ENCODE measurements at places on chromosomes 4 and X.
A peak's percentile ranks its signal among the peaks of the same experiment; 100 is the strongest.

DNA sequence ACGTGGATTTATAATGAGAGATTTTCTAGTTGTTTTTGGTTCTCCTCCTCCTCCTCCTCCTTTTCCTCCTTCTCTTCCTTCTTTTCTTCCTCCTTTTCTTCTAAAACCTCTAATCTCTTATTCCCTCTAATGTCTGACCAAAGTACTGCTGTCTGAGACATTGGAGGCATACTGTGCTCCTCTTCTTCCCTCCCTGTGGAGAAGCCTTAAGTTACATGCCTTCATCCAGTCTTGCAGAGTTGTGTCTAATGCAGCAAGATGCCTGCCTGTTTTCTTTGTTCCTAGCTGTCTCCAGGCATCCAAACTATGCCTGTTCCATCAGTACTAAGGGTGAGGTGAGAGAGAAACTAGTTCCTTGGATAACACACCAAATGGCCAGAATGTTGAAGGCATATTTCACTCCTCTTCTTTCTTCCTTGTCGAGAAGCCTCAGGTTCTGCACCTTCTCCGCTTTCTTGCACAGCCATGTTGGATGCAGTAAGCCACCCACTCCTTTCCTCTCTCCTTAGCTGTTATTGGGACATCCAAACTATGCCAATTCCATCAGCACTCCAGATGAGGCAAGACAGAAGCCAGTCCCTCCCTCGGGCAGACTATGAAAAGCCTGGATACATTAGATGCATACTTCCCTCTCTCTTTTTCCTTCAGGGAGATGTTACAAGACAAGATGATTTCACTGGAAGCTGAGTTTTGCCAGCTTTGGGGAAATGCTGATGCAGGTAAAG lies 285.7 kb upstream of the TRAM1L1 start:
- DNase-seq, result no peak

GRCh38 chrX:79036157-79036880 lies 91.1 kb downstream of the P2RY10 start:
- no peak for DNase-seq

- DNase-seq, result no peak
These were observed 128.0 kb downstream of the AFAP1 start for GRCh38 chr4:7811536-7812191.

GRCh38 chr4:146105464-146105863 lies 70.1 kb upstream of the LSM6 start:
- DNase-seq, result no peak

DNA sequence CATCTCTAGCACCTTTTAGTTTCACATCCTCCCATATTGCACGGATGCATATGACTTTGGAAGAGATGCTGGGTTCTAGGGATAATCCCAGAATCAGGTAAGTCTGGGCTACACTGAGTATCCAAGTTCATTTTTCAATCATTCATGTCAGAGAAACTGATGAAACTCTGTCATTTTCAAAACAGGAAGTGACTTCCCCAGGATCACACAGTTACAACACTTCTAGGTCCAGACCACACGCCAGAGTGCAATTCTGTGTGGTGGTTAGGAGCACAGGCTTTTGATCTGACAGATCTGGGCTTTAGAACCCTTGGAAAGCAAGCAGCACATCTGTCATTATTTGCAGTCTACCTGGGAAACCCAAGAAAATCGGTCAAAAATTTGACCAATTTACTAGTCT lies 52.1 kb upstream of the CDKN2AIP start:
- DNase-seq, result no peak

DNA sequence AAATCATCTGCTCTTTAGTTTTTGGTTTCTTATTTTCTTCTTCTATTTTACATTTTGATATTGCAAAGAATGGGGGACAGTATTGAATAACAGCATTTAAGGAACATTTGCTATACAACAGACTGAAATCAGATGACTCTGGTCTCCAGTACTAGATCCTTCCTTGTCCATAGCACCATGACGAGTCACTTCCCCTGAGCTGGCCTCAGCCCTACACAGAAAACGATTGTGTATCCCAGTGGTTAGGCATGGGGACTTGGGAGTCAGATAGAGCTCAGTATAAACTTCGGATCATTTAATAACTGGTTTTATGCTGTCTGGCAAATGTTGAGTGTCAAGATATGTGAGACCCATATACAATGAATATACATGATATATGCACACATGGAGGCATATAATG lies 44.7 kb upstream of the BEX4 start:
- DNase-seq, result no peak

- no peak for DNase-seq
These were observed 78.1 kb upstream of the FSTL5 start for GRCh38 chr4:162241857-162242256.

DNA sequence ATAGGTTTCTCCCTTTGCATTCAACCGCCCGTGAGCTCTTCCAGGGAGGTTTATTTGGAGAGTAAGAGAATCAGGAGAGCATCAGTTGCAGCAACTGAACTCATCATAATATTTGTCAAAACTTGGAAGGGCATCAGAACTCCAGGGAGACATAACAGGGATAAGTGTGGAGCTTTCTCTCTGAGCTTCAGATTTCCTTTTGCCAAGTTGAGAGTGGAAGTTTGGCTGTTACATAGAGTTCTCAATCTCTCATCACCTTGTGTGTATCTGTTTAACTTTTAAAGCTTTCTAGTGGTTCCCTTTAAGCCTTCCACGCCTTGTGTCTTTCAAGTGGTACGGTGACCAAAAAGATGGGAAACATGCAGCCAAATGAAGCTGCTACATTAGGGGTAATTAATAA lies 18.8 kb downstream of the BMP3 start:
- no peak for DNase-seq

DNA sequence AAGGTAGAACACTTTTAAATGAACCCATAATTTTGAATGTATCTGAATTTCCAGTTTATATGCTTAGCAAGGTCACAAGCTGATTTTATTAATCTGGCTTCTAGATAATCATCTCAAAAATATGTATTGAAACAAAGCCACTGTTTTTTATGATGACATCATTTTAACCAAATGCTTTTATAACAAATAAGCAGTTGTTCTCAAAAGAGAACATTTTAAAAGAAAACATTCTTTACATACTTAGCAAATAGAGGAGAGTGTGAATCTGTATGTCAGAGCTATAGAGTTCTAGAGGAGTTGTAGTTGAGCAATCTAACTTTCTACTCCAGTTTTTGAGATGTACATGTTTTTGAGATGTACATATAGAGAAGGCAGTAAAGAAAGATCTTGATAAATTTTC lies 42.5 kb downstream of the LAMP2 start:
- no peak for DNase-seq

DNA sequence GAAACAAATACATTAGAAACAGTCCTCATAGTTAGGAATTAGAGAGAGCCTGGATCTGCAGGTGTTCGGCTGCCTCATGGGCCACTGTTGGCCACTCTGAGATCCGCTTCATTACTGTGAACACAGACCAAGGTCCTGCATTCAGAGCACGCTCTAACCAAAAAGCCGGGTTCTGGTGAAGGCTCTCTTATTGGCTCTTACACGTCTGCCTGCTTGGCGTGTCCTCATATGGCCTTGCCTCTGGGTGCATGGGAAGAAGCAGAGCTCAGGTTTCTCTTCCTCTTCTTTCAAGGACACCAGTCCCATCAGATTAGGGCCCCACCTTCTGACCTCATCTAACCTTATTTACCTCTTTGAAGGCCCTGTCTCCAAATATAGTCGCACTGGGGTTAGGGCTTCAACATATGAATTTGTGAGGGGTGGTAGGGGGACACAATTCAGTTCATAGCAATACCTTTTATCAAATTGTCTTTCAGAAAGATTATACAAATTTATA lies 37.1 kb upstream of the ELF2 start:
- no peak for DNase-seq

- no peak for DNase-seq
These were observed 149.4 kb downstream of the FAT4 start for GRCh38 chr4:125464146-125464545.

GRCh38 chr4:6891436-6892170 lies 18.0 kb upstream of the TBC1D14 start:
- DNase-seq, result no peak

- no peak for DNase-seq
These were observed 26.5 kb downstream of the CD40LG start for GRCh38 chrX:136674270-136674985.

DNA sequence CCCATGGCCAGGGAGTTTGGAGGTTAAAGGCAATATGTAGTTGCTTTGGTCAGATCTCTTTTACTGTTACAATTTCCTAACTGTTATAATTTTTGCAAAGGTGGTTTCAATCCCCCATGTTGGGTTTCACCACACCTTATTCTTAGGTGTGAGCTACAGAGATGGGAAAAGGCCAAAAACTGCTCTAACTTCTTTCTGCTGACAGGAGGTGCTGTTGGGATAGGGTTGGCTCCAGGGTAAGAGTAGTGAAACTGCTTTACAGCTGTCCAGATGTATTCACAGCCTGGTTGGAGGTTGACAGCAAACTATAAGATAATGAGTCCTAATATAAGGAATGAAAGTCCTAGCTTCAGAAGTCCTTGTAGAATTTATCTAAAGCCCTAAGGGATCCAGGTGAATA lies 181.3 kb upstream of the TEX13D start:
- DNase-seq, result no peak

DNA sequence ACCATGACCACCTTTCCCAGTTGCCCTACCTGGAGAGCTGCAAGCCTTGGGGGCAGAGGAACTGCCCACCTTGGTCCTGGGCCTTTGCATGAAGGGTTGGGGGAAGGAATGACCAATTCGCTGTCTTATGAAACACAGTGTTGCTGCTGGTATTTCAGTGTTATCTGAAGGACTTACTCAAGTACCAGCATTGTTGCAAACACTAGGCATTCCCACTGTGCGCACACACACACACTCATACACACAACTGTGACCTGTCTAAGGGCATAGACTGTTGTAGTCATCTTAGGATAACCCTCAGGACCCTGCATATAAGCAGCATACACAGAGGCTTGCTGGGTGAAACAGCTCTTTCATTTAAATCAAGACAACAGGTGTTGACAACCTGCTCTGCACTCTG lies 210.9 kb downstream of the EVC2 start:
- no peak for DNase-seq

GRCh38 chrX:132119821-132120515 lies 7.9 kb downstream of the FRMD7 start:
- DNase-seq, result no peak

GRCh38 chr4:78612398-78613178 lies 61.0 kb downstream of the ANXA3 start:
- no peak for DNase-seq

GRCh38 chr4:165288226-165288625 lies 39.2 kb upstream of the MSMO1 start:
- no peak for DNase-seq

GRCh38 chr4:33751050-33751449 lies 2493.3 kb downstream of the ARAP2 start:
- no peak for DNase-seq

GRCh38 chr4:1399508-1400190 lies 6.6 kb downstream of the NKX1-1 start:
- no peak for DNase-seq

DNA sequence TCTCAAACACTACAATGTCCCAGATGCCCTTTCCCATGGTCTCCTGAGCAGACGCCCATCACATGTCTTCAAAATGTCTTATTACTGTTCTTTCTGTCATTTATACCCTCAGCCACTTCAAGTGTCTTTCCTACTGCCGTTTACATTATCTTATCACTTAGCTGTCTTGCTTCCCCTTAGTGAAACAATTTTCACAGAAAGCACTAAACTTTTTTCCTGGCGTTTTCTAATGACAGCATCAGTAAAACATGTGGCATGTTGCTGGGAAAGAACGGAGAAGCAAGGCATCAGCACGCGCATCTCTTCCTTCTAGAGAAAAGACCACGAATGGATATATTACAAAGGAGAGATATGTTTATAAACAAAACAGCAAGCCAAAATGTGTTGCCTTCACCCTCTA lies 189.7 kb upstream of the SLIT2 start:
- no peak for DNase-seq

GRCh38 chrX:153400146-153401132 lies 711 bp downstream of the PNMA6E start:
- no peak for DNase-seq

DNA sequence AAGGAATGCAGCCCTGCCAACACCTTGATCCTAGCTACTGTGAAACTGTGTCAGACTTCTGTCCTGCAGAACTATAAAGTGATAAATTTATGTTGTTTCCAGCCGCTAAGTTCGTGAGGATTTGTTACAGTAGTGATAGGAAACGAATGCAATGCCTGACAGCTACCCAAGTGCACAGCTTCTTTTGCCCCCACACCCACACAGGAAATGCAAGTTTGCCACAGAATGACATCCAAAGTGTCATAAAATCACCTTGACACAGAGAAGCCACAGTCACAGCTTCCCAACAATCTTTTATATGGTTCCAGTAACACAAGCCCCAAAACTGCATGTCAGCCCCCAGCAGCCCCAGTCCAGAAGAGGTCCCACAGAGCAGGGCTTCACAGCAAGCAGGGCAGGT lies 216.9 kb upstream of the S100G start:
- no peak for DNase-seq

DNA sequence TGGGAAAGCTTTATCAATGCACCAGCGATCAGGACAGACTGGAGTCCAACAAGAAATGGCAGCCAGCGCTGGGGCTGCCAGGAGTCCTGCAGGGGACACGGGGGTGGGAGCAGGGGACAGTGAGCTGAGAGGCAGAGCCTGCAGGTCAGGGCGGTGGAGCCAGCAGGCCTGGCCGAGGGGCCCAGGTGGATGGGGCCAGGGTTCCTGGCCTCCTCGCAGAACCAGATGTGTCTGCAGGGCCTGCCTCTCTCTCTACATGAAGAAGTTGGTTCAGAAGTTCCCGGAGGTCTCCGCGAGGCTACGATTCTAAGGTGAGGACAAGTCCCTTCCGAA lies 63.6 kb downstream of the CPZ start:
- no peak for DNase-seq

- peak; percentile 35 for DNase-seq
These were observed 114.9 kb upstream of the TEX13D start for GRCh38 chrX:124217304-124218251.

DNA sequence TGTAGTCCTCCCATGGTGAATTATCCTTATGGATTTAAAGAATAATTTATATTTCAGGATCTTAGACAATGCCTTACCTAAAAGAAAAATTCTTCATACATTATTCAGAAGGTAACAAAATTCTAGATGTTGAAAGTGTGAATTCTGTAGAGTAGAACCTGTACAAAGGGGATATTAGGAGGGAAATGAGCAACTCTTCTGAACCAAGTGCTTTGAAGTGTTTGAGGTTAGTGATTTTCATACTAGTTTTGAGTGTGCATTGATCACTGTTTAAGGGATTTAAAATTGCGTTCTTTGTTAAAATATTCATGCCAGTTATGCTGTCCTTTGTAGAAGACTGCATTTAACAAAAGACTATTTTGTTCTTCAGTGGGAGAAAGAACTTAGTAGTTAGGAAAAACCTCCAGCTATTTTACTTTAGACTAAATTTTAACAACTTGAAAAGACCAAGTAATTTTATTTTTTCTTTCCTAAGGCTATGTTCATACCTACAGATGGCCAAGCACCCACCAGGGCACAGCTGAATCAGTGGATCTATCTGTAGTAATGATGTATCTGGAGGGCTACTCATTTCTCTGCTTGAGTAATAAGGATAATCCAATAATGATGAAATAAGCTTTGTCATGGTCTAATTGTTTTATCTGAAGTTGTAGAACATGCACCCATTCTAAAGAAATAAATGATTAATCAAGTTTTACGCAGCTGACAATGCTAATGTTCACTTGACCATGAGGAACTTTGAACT lies 134.3 kb upstream of the RPS6KA6 start:
- DNase-seq, result no peak

- DNase-seq, result no peak
These were observed 32.8 kb upstream of the GLRB start for GRCh38 chr4:157043131-157043530.
